ENCODE measurements at places on chromosomes 6 and 20.

- no peak for DNase-seq
Measured at GRCh38 chr6:47722194-47722593, 23.8 kb downstream of the ADGRF4 start.

DNA sequence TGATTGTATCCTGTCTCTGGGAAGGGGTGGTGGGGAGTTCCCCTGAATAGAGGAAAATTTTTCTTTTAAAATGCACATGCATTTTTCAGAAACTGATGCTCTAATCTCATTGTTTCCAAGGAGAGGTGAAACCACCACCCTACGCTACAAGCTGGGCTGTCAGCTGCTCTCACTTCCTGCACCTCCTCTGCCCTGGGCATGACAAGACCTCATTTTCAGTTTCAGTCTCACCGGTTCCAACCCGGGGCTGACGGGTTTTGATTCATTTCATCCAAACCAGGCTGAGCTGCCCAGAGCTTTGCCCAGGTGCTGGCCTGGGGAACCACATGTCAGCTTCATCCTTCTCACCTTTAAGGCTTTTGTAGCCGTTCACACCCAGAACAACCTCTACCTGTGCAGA is 99.7 kb downstream of the EYA2 start:
- DNase-seq: no peak

- DNase-seq: no peak
Measured at GRCh38 chr20:775679-776135, 7.4 kb upstream of the SLC52A3 start.

DNA sequence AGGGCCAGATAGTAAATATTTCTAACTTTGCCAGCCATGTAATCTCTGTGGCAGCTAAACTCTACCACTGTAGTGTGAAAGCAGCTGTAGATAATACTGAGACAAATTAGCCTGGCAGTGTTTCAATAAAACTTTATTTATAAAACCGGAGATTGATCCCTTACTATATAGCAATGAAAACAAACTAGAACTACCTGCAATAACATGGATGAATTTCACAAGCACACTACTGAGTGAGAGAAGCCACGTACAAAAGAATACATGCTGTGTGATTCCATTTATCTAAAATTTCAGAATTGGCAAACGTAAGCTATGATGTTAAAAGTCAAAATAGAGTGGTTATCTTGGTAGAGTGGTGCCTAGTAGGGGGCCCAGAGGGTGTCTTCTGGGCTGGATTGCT is 198.7 kb upstream of the SGK1 start:
- DNase-seq: no peak

- no peak for DNase-seq
Measured at GRCh38 chr6:168165373-168165772, 86.4 kb upstream of the FRMD1 start.

DNA sequence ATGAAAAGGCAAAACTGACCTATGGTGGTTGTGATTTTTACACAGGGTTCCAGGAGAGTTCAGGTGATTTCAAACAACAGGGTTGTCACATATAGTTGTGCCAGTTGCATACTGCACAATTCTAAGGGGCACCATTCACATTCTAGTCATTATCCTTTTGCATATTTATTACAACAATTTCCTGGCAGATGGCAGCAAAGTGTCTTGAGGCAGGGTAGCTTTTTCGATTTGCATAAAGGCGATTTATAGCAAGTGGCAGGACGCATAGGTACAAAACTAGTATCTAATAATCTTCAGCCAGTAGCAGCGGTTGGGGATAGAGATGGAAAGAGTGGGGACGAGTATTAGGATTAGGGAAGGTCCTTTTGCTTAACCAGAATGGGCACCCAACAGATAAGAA is 46.5 kb upstream of the TRAF3IP2 start:
- DNase-seq: no peak

GRCh38 chr20:63774306-63774705 is 34.7 kb downstream of the SLC2A4RG start:
- DNase-seq: no peak

DNA sequence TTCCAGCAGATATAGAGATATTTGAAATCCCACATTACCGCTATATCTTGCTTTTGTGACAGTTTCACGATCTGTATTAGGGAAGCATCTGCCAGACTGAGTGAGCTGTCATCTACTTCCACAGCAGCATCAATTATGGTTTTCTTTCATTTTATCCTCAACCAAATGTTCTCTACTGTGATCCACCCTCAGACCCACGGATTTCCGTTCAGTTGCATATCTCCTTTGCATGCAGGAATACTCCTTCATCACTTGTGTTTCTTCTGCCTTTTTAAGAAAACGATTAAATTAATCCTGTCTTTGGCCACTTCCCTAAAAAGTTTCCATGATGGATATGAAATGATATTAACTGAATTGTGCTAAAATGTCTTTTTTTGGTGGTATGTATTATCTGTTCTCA is 262.1 kb upstream of the ADGRB3 start:
- DNase-seq: no peak

- no peak for DNase-seq
Measured at GRCh38 chr6:116572162-116572561, 858 bp downstream of the RWDD1 start.

DNA sequence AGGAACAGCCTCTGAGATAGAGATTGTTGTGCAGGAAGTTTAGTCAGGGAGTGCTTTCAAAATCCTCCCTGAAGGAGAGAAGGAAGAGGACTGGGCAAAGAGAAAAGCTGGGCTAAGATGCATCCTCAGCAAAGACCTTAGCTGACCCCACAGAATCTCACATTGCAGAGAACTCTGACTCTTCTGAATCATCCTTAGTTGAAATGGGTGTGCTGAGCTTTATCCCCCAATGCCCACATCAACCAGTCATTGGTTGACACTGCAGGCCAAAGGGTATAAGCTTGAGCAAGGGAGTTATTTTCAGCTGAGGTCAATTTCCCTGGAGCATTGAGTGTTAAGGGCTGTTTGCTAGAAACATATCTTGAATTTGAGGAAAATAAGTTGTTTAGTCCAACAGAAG is 732.2 kb downstream of the CBLN4 start:
- no peak for DNase-seq

GRCh38 chr6:85130743-85131142 is 319.1 kb upstream of the NT5E start:
- no peak for DNase-seq

DNA sequence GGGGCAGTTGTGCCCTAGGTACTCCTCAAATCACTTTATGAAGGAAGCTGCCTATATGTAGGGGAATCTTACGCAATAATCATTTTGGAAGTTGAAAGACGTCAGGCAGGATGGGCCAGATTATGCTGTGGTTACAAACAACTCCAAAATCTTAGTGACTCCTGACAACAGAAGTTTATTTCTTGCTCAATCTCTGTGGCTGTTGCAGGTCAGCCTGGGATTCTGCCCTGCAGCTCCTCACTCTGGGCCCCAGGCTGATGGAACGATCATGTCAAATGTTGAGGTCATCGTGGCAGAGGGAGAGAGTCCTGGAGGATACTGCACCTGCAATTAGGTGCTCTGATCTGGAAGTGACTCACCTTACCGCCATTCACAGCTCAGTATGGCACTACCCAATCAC is 88.4 kb downstream of the ZDHHC14 start:
- DNase-seq: no peak

All from NCI-H187 (cell line).